Spinal cord (tissue), 10 donors: ENCODE measurements at places on chromosomes 13 and 19. TPM values are rescaled to one million over a fixed set of nuclear protein-coding genes. Genes with fewer than 3 reads are reported as not detected.

GRCh38 chr13:109899748-109900147 lies 113.4 kb upstream of the IRS2 start:
- no peak for DNase-seq

GRCh38 chr19:45591004-45591637 lies 6.5 kb upstream of the OPA3 start:
- DNase-seq = no peak

- DNase-seq = no peak
Observed at GRCh38 chr13:63190742-63191141, 1775.1 kb upstream of the PCDH20 start.

DNA sequence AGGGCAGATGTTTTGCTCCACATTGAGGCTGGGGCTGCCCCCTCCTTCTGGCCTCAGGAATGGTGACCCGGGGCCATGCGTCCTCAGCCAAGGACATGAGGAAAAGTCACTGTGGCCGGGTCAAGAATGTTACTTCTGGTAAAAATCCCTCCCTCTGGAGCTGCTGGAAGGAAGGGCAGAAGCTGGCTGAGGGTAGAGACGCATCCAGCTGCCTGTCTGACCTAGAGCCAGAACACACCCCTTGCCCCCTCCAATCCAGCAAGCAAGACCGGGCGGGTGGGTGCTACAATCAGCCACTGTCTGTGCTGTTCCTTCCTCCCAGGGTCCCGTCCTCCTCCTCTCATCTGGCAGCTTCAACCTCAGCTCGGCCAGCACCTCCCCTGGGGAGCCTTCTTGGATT lies 59.0 kb downstream of the PTPRS start:
- DNase-seq = no peak

GRCh38 chr13:104740641-104741222 lies 1674.5 kb upstream of the SLC10A2 start:
- DNase-seq = no peak

- DNase-seq = no peak
Observed at GRCh38 chr13:62799931-62800436, 1384.3 kb upstream of the PCDH20 start.

DNA sequence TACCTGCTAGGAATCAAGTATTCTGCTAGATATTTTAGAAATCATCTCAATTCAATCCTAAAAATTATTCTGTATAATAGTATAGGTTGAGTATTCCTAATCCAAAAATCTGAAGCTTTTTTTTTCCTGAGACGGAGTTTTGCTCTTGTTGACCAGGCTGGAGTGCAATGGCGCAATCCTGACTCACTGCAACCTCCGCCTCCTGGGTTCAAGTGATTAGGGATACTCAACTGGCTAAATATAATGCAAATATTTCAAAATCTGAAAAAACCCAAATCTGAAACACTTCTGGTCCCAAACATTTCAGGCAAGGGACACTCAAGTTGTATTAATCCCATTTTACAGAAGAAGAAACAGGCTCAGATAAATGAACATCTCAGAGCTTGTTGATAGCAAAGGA lies 17.2 kb upstream of the USPL1 start:
- DNase-seq = no peak

DNA sequence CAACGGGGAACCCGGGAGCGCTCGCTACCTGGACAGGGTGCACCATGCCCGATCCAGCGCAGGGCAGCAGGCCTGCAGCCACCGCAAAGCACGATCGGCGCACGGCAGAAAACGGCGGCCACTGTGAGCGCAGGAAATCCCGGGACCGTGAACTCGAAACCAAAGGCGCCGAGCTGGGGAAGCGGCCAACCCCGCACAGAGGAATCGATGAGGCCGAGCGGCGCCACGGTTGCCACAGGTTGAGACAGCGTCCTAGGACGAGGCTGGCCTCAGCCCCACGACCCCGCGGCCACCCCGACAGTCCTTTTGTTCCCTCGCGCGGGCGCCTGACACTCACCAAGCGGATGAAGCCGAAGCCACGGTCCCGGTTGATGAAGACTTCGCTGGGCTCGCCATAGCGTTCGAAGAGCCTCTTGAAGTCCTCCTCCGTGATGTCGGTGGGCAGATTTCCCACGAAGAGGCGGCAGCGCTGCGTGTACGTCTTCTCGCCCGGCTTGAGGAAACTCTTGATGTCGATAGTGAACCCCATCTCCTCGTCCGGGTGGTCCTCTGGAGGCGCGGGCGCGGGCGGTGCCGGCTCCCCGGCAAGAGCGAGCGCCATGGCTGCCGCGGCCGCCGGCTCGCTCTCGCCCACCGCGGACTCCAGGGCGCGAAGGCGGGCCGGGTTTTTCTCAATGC lies 557 bp downstream of the PSPC1 start:
- DNase-seq = peak; percentile 35

DNA sequence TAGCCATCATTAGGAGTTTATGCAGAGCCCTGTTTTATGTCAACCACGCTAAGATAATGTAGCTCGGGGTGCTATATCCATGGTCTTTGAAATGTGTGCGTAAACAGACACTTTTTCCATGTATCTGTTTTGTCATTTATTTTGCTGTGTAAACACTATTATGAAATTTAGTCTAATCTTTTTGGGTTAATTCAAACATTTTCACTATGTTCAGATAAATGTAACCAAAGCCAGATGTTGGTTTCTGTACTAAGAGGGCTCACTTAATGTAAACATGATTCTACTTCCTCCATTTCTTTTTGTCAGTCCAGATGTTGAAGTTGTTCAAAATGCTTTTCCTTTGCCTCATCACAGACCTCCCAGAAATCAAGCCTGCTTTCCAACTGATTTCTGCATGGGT lies 499.5 kb upstream of the GPC6 start:
- no peak for DNase-seq

DNA sequence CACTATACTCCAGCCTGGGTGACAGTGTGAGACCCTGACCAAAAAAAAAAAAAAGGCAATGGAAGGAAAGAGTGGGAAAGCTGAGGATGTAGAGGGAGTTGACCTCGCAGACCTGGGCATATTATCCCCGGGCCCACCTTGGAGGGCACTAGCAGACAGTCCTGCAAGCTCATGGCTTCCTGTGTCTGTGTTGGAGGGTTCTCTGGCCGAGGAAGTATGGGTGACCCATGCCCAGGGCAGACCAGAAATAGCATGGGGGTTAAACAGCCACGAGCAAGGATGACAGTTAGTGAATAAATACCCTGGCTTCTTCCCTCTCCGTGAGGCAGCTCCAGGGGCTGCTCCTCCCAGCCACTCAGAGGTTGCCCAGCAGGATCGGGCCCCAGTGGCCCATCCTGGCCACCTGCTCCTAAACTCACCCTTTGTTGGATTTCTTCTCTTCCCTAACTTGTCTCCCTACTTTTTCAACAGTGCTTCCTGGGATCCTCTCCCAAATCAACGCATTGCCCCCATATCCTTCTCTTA lies 485.8 kb downstream of the ZNF536 start:
- DNase-seq = no peak

GRCh38 chr19:39951686-39952085 lies 17.3 kb upstream of the FCGBP start:
- no peak for DNase-seq

- no peak for DNase-seq
Observed at GRCh38 chr19:21084343-21084742, 2.3 kb downstream of the ZNF714 start.

The IFNL3 gene
- not detected for polyA plus RNA-seq

DNA sequence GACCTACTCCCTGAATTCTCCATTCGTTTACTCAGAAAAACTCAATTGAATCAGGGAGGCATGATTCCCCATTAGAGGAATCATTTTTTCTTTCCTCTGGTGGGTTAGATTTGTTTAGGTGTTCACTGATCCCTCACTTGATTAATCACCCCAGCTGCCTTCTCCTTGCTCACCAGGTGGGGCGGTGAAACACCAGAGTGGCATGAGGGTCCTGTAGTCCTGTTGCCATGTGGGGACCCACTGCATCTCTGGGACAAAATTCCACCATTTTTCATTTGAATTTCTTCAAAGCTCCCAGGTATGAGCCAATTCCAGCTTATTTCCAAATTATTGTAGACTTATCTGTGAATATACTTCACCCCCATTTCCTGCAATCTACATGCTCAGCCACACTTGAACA lies 462.7 kb upstream of the ZNF507 start:
- no peak for DNase-seq
